ENCODE measurements at places on chromosomes 16 and 17.

DNA sequence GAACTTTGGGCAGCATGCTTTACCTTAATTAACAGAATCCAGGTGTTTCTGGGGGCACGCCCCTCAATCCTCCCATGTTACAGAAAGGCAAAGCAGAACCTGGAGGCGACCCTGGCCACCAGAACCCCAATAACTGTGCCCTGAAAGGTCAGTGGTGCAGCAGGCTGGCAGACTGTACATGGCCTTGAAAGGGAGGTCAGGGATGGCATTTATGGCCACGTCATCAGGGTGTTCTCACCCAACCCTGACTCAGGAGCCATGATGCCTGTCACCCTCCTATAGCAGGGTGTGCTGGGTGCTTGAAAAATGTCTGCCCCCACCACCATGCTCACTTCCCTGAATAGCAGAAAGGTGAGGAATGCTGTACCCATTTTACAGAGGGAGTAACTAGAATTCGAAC is 177.7 kb downstream of the TMEM132E start:
- DNase-seq: no peak

GRCh38 chr17:21214777-21215541 is 998 bp upstream of the TMEM11 start:
- no peak for DNase-seq

DNA sequence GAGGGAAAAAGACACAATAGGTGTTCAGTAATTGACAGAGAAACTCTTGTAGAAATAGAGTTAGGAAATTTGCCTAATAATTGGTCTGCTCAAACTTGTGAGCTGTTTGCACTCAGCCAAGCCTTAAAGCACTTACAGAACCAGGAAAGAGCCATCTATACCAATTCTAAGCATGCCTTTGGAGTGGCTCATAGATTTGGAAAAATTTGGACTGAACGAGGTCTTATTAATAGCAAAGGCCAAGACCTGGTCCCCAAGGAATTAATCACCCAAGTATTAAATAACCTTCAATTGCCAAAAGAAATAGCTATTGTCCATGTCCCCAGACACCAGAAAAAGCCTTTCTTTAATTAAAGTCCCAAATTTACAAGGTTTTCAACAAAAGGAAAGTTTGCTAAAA is 90.3 kb downstream of the EMP2 start:
- DNase-seq: no peak

DNA sequence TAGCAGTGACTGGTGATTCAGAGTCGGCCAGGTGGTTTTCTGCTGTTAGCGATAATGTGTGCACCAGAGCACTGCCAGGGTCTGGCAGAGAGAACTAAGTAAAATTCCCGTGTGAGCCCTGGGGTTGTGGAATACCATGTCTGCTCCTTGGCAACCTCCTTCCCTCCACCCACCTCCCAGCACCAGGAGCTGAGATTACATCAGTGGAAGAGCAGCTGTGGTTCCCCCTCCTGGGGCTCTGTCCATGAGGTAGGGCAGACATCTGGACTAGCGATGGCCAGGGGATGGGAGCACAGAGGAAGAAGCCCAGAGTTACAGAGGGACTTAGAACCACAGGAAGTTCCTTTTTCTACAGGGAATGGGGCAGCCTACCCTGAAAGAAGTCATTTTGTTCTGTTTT is 15.8 kb downstream of the CLEC10A start:
- DNase-seq: no peak

GRCh38 chr17:49715717-49716279 is 8.0 kb upstream of the SLC35B1 start:
- peak; percentile 25 for DNase-seq

GRCh38 chr17:30222721-30223175 is 12.7 kb downstream of the SLC6A4 start:
- no peak for DNase-seq

GRCh38 chr17:18006495-18007239 is 32.3 kb downstream of the ATPAF2 start:
- DNase-seq: no peak

DNA sequence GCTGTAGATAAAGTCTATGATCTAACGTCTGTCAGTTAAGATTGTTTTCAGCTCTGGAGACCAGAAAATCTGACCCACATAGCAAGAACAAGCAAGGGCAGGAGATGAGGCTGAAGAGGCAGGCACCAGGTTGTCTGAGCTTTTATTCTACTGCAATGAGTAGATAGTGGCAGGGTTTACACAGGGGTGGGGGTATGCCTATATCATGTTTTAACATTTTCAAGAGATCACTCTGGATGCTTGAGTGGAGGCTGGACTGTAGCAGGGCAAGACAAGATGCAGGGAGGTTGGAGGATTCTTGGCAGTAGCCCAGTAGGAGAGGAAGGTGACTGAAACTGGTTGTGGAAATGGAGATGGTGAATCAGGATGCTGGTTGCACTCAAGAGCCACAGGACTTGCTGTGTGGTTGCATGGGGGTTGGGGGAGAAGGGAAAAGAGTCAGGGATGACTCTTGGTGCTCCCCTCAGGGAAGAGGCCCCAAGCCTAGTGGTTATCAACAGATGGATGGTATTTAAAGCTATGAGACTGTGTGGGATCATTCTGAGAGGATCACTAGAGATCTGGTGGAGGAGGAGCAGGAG is 143.1 kb upstream of the KCNJ18 start:
- DNase-seq: no peak

- no peak for DNase-seq
These were observed 46.4 kb downstream of the SLFN5 start for GRCh38 chr17:35289222-35289621.

DNA sequence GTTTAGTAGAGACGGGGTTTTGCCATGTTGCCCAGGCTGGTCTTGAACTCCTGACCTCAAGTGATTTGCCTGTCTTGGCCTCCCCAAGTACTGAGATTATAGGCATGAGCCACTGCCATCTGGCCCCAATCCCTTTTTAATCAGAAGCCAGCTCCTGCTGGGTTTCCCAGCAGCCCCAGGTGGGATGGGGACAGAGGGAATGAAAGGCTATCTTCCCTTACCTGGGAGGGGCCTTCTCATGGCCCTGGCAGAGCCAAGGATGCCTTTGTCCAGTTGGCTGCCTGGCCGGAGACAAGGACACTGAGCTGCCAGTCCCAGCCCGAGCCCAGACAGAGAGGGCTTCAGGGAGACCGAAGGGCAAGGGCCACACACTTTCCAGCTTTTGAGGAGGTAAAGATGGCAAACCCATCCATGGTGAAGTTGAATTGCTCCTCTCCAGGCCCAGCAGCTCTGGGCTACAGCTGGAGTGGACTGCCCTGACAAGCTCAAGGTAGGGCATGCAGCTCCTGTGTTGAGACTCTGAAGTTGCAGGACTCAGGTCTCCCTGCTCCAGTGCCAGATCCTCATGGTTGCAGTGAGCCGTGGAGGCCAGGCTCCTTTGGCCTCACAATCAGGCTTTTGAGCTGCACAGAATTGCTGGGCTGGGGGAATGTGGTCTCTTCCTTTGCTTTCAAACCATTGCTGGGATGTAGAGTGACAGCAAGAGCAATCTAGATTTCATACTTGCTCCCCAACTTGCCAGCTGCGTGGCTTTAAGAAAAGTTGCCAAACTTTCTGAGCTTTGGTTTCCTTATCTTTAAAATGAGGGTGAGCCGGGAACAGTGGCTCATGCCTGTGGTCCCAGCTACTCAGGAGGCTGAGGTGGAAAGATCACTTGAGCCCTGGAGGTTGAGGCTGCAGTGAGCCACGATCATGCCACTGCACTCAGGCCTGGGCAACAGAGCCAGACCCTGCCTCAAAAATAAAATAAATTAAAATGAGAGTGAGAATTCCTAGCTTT is 44.5 kb upstream of the IL34 start:
- no peak for DNase-seq

DNA sequence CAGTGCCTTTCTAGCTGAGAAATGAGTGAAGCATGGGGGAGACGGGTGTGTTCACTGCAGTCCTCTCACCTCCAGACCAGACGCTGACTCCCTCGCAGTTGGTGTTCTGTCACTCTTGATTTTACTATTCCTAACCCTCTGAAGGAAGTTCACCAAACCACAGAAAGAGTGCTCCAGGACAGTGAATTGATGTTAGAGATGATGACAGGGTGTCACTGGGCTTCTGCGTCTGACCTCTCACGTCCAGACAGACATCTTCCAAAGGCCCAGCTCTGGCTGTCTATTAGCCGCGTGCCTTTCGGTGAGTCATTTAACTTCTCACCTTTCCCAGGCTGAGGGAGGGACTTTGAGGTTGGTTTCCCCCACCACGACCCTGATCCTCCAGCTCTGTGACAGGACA is 8.2 kb downstream of the CRAMP1 start:
- no peak for DNase-seq

DNA sequence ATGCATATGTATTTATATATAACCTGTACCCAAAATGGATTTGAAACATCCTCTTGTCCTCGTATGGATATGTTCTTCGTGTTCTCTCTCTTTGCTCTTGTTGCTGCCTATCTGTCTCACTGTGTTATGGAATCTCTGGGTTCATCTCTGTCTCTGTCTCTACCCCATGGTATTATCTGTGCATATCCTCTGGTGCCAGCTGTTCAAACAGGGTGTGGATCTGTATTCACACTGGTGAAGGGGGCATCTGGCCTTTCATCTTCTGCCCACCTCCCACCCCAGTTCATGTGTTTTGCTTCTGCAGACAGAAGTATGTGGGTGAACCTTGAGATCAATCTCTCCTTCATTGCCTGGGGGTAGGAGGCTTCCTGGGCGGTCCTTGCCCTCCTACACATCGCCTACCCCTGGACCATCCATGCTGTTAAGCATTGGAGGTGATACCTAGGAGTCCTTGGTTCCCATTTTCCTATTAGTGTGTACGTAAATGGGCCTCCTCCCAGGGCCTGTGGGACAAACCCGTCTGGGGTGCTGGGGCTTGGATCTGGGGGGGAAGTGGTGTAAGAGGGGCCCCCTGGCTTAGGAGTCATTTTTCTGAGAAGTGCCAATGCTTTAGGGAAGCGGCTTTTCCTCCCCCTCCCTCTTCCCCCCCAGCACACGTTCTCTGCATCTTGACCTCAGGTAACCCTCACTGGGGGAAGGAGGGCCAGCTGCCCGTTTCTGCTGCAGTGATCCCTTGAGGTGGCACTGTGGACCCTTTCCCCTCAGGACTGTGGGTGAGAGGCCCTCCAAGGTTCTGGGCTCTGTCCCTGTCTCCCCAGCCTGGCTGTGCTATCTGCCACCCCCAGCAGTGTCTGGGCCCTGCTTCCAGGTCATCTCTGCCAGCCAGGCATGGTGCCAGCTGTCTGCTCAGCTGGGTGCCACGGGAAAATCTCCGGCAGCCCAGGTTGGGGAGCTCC is 21.1 kb downstream of the RARA start:
- no peak for DNase-seq

- no peak for DNase-seq
These were observed 123.9 kb upstream of the GNAO1 start for GRCh38 chr16:56067406-56067805.

GRCh38 chr17:38893113-38893512 is 23.3 kb downstream of the LASP1 start:
- DNase-seq: no peak

DNA sequence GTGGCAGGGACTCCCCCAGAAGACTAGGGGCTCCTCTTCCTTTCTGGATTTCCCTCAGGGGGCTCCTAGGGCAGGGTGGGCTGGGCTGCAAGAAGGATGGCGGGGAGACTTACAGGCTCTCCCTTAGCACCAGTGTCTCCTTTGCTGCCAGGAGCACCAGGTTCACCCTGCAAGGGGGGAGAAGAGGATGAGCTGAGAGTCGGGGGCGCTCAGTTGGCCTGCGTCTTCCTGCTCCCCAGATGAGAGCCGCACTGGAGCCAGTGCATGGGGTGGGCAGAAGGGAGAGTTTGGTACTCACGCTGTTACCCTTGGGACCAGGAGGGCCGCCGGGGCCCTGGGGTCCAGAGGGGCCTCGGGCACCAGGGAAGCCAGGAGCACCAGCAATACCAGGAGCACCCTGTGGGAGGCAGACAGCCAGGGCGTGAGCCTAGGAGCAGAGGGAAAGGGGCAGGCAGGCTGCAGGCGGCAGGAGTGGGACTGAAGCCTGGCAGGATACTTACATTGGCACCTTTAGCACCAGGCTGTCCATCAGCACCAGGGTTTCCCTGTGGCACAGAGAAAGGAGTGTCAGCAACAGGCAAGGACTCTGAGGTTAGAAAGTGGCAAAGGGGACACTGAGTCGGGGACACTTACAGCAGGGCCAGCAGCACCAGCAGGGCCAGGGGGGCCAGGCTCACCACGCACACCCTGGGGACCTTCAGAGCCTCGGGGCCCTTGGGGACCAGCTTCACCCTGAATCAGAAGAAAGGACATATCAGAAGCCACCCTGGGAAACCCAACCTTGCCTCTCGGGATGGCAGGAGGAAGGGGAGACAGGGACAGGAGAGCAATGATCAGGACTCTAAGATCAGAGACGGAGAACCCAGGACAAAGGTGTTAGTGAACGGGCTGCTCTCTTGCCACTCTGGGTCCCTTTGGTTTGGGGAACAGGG is 6.2 kb downstream of the COL1A1 start:
- no peak for DNase-seq

GRCh38 chr17:39548494-39549225 is 59.1 kb downstream of the NEUROD2 start:
- no peak for DNase-seq

GRCh38 chr16:1669698-1670097 is 8.4 kb upstream of the JPT2 start:
- DNase-seq: no peak

DNA sequence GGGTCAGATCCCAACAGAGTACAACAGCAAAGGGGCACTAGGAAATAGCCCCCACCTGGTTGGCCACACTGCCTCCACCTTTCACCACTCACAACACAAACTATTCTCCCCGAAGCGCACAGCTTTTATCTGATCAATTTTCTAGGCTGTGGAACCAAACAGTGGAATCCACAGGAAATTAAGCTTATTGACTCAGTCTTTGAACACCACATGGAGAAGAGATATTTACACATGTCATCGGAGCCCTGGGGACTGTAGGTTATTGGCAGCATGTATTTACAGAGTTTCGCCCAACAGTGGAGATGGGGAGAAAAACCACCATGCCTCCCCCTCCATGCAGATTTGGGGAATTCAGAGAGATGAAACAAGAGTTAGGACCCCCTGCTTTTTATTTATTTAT is 154.8 kb downstream of the XYLT1 start:
- DNase-seq: no peak

DNA sequence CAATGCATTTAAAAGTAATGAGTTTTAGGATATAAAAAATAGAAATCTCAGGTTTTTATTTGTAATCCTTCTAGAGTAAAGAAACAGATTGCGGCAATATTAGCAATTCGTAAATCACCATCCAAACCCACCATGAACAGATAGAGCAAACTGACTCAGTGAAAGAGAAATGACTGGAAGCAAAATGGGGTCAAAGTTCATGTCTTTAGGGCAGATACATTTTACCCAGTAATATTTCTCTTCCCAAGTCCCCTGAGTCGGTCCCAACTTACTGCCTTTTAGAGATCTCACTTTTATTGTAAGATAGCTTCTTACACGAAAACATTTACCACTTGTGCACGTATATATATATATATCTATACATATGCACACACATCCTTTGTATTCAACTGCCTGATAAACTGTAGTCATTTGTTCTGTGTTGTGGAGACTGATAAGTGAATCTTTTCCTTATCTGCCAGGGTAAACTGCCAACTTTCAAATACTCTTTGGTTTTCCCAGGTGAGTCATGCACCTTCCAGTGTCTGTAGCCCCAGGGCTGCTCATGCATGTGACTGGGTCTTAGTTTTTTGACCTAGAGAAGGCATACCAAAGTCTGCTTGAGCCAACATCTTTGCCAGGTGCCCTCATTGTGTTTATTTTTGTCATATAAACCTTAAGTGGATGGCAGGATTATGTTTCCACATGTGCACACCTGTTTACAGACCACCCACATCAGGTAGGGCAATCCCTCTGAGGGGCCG is 7.8 kb upstream of the IRF8 start:
- DNase-seq: no peak

- DNase-seq: no peak
These were observed 17.7 kb downstream of the NCBP3 start for GRCh38 chr17:3828151-3828851.

All from activated T-cell treated with anti-CD3 and anti-CD28 coated beads for 1 hour (primary cell).